ENCODE measurements at places on chromosomes 7 and 10.

- DNase-seq: no peak
Measured at GRCh38 chr7:28088032-28088431, 92.6 kb downstream of the JAZF1 start.

DNA sequence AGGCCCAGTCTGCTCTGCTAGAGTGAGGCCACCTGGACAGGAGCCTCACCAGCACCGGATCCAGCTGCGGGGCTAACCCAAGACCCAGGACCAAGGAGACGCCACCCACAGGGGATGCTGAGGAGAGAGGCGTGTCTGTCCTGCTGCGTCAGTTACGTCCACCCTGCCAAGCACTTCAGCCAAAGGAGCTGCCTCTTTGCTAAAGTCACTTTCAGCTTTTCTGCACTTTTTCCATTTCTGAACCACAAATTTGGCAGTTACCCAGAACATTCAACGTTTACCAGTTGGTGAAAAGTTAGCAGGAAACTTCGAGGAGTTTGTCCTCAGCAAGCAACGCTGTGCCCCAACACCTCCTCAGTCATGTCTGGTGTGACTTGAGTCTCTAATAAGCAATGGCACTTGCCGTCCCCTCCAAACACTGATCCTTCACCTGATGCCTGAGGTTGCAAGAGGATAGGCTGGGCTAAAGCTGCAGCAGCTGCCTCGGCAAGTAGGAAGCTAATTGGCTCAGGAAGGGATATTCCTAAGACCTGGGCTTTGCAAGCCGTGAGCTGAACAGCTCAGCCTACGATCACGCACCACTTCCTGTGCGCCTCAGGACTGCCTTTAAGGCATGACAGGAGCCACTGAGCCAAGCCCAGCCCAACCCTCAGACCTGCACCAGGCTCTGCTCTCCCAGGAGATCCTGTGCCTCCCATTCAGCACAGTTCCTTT lies 40.1 kb downstream of the KCNH2 start:
- peak; percentile 3 for DNase-seq

- no peak for DNase-seq
Measured at GRCh38 chr10:31749981-31750840, 178.4 kb downstream of the ARHGAP12 start.

- no peak for DNase-seq
Measured at GRCh38 chr7:132977234-132977633, 104.7 kb downstream of the CHCHD3 start.

DNA sequence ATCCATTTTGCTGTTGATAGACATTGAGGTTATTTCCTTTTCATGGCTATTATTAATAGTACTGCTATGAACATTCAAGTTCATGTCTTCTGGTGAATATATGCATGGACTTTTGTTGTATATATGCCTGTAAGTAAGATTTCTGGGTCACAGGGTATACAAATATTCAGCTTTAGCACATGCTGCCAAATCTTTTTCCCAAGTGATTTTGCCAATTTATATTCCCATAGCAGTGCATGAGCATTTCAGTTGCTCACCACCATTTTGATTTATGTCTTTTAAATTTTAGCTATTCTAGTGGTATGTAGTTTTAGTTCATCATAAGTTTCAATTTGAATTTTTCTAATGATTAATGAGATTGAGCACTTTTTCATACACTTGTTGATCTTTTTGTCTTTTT lies 59.9 kb downstream of the CALD1 start:
- no peak for DNase-seq
